ENCODE measurements at places on chromosomes 7 and 10.

- no peak for DNase-seq
Measured at GRCh38 chr10:95508730-95509129, 52.4 kb downstream of the SORBS1 start.

- no peak for DNase-seq
Measured at GRCh38 chr7:106126170-106126938, 14.2 kb upstream of the SYPL1 start.

- DNase-seq: no peak
Measured at GRCh38 chr10:6406220-6407033, 173.6 kb downstream of the PRKCQ start.

GRCh38 chr7:29561271-29561670, 2.4 kb upstream of the PRR15 start:
- DNase-seq: no peak

All from effector CD8-positive, alpha-beta T cell (primary cell).